ENCODE measurements at places on chromosomes 7 and 10. TPM values are rescaled to one million over a fixed set of nuclear protein-coding genes. Genes with fewer than 3 reads are reported as not detected.

GRCh38 chr10:132463333-132464255, 66.6 kb downstream of the PWWP2B start:
- peak; percentile 71 for DNase-seq

Gene TMEM196
- not detected for polyA plus RNA-seq

GRCh38 chr7:39592586-39592985, 26.4 kb downstream of the YAE1 start:
- DNase-seq = no peak

DNA sequence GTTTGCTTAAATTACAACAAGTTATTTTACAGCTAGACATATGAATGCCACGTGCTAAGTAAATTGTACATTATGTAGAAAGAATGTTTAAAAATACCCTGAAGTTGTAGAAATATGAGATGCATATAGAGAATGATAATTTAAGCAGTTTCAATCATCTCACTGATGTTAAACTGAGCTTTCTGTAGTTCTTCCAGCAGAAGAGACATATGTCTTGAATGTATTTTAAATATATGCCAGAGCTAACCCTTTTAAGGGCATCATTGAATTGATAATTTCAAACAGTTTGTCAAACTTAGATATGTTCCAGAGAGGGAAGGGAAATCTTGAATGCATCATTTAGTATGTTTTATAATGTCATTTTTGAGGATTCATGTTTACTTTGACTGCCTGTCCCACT, 255.2 kb downstream of the MDFIC start:
- DNase-seq = no peak

DNA sequence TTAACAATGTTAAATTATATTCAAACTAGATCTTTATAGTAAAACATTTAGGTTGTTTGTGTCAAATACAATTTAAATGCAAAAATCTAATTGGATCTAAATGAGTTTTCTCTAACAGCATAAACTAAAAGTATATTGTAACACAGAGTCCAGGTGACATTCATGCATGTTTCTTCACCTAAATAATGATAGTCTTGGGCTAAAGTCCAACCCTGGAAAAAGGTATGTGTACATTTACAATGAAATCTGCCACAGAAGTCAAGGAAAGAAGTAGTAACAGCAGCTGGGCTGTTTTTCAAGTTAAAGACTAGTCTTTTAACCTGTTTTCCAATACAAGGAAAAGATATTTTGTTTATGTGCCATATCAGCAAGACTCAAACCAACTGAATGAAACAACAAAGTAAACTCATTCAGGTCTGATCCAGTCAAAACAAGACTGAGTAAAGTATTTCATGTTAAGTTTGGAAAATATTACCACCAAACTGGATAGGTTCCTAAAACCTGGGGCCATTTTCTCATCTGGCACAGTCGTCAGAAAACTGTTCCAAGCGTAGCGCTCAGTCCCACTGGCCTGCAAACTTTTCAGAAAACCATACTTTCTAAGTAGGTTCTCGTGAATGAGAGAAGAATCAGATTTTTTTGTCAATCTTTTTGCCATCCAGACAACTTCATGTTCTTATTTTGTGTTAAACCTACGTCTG, 349.2 kb downstream of the HGF start:
- no peak for DNase-seq

GRCh38 chr7:56009695-56010094, 41.5 kb downstream of the PSPH start:
- DNase-seq = no peak

GRCh38 chr10:91592266-91592975, 40.5 kb downstream of the PPP1R3C start:
- peak; percentile 61 for DNase-seq

Gene VAX1
- polyA plus RNA-seq = not detected

DNA sequence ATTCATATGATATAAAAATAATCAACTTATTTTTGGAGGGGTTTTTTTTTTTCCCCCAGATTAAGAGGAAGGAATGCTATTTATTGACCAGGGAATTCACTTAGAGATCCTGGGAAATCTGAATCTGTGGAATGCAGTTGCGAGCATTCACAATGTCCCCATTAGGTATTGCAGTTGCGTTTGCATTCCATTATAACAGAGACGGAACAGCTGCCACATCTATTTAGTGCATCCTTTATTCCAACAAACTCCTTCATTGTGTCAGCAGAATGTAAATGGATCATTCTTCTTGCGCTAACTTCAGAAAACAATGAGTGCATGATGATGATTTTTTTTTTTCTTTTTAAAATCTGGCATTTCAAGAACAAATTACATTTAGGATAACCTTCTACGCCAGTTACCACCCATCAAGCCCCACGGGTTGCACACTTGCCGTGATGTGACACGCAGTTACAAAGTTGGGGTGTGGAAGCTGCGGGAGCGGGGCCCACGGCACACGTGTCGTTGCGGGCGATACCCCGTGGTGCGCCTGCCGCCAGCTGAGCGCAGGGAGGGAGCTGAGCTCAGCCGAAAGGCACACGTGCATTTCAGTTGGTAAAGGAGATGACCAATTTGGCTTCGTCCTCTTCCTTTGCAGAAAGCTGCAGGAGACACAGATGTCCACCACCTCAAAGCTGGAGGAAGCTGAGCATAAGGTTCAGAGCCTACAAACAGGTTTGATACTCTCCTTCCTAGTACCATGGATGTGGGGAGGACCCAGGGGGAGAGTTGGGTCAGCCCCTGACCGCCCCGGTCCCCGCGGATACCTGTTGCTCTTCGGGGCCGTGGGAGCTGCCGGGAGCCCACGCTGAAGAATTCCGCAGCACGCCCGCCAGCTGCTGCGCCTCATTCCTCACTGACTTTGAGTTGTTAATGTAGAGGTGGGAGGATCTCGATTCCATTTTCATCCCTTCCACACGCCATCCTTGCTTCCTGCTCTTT, 175.3 kb upstream of the SH2B2 start:
- DNase-seq = no peak

Gene FOXI2
- polyA plus RNA-seq = not detected

DNA sequence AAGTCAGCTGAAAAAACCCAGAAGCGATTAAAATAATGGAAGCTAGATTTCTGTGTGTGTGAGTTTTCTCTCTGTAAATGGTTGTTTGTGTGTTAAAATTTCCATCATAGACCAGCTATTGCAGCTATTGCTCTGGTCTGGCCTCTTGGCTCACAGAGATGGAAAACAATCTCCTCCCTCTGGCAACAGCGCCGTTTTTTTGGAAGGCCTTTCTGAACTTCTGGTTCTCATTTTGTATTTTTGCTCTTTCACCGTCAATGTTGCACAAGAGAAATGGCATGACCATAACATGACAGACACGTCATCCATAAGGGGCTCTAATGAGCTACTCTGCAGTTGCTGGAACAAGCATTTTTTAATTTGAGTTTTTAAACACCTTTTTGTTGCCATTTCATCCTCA, 91.0 kb downstream of the CUBN start:
- peak; percentile 85 for DNase-seq

Gene OPALIN
- not detected for polyA plus RNA-seq

Gene CPN1
- polyA plus RNA-seq = not detected

Gene ATG9B
- 0.43 TPM for polyA plus RNA-seq

- DNase-seq = no peak
Observed at GRCh38 chr7:134845461-134845860, 66.0 kb downstream of the CALD1 start.

DNA sequence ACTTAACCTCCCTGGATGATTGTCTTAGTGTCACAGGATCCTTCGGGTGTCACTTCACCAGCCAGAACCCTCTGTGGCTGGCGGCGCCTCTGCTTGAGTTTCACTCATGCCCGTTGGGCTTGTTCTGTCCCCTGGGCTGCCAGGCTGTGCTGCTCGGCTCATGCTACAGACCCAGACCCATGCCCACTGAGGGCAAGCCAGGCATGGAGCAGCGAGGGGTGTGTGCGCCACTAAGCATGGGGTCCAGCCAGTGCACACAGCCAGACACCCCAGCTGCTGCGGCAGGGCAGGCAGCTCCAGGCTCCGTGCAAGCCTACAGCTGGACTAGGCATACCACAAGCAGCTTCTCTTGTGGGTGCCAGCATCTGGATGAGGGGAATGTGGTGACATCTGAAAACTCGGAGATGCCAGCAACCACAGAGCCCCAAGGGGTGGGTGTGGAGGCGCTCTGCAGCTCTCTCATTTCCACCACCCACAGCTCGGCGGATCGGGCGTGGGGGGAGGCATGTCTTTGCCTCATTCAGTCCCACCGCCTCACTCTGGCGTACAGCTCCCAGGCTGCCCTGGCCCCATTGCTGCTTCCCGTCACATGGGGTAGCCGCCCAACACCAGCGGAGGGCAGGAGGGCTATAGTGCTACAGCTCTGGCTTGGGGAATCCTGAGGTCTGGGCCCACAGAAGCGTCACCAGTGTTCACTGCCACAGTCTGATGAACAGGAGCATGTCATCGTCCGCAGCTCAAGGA, 269.6 kb upstream of the LRGUK start:
- DNase-seq = peak; percentile 37

- no peak for DNase-seq
Observed at GRCh38 chr7:125516194-125516593, 586.6 kb upstream of the POT1 start.

DNA sequence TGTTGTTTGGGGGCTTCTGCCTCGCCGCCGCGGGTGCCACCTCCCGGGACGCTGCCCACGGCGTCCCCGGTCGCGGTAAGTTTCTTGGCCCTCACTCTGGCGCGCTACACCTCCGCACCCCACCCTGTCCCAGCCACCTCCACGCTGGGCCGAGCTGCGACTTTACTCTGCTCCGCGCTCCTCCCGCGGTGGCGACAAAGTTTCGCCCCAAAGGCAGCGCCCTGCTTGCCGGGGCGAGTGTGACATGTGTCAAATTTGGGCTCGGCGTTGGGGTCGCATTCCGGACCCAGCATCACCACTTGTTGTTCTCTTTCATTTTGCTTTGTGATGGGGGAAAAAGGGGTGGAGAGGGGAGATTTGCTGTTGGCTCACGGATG, 167.7 kb upstream of the PPP1R3A start:
- peak; percentile 63 for DNase-seq

GRCh38 chr7:25430200-25430931, 202.1 kb upstream of the NPVF start:
- DNase-seq = no peak

Gene COL13A1
- polyA plus RNA-seq = 6.8 TPM

- DNase-seq = no peak
Observed at GRCh38 chr10:62068464-62068863, 167.0 kb downstream of the ARID5B start.

GRCh38 chr7:157080111-157080730, 58.5 kb upstream of the UBE3C start:
- DNase-seq = no peak

DNA sequence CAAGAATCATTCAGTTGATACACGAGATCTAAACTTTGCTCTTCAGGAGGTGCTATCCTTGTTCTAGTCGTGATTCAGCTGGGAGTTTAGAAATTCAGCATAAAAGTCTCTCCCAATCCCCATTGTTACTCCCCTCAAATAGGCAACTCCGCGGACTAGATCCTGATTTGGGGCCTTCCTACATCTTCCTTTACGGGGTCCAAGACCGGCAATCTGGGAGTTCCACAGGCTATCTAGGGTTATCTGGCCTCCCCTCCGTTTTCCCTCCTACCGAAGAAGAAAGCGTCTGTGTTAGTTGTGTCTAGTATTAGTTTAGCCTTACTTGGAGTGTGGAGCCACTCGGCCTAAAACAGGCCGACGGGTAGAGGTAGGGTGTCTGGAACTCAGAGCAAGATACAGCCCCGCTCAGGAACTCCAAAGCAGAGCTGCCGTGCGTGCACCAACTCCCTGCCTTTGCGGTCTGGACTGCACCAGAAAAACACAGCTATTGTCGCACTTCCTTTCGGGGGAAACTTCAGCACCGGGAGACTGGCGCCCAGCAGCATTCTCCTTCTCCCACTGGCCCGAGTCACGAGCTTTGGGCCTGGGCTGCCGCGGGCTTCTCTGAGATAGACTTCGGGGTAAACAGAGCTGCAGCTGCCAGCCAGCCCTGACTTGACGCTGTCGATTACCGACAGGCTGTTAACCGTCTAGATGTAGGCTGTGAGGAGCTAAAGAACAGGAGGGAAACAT, 1.5 kb upstream of the DLX5 start:
- peak; percentile 67 for DNase-seq

GRCh38 chr10:44358080-44358771, 26.7 kb downstream of the CXCL12 start:
- DNase-seq = no peak

DNA sequence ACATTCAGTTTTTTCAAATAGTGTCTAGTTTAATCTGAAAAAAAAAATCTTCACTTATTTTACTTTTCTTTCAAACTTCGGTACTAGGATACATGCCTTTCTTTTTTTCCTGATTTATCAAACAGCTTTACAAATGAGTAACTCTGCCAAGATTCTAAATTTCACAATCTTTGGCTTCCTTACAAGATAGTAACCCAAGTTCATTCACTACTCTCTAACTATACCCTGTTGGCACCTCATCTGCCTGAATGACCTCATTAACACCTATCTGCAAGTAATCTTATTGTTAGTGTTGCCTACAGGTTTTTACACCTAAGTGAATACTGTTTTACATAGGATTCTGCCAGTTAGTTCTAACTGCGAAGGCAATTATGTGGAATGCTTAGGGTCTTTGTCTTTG, 159.8 kb downstream of the FOXP2 start:
- DNase-seq = no peak

- DNase-seq = no peak
Observed at GRCh38 chr7:36810032-36810431, 85.7 kb upstream of the AOAH start.

DNA sequence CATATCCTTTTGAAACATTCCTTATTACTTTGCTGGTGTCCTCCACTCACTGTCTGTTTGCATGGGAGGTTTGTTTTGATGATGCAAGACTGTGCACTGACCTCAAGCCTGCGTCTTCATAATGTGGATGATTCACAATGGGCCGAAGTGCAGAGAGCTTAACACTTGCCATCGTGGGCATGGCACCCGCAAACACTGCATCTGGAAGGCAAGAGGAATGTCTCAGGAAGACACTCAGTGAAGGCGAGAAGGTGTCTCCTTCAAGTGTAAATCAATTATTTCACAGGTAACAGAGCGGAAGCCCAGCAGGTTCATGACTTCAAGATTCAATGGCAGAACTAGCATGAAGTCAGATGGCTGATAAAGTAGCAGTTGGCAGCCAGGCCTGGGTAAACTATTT, 98.1 kb downstream of the DPY19L1 start:
- no peak for DNase-seq

Gene SLC16A12
- polyA plus RNA-seq = 2.7 TPM

GRCh38 chr10:78458983-78459638, 425.4 kb downstream of the RPS24 start:
- DNase-seq = no peak

Gene PTTG1IP2
- not detected for polyA plus RNA-seq

DNA sequence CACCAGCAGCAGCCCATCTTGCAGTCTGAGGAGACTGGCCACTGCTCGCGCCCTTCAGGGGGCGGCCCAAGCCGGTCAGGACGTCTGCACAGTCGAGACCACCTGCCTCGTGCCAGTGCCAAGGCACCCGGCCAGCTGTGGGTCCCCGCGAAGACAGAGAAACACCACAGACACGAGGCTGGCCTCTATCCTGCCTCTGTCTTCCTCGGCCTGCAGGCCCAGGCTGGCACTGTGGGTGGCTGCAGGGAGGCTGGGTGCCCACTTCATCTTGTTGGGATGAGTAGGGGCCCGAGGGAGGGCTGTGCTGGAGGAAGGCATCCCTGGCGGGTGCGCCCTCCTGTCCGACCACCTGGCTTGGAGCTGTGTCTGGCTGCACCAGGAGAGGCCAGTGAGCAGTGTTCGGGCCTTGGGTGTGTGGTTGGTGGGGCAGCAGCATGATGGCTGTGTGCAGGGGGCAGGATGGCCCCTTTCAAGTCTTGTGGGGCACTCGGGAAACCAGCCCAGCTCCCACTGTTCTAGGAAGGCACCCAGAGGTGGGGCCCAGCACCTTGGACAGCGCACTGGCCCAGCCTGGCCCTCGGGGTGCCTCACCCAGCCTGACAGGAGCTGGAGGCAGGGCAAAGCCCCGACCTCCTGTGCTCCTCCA, 7.3 kb downstream of the DPYSL4 start:
- DNase-seq = no peak

Data from right cardiac atrium (tissue), 5 donors.